ENCODE measurements at places on chromosomes 6 and 20.

- no peak for DNase-seq
Measured at GRCh38 chr6:125939791-125940190, 16.8 kb upstream of the HINT3 start.

GRCh38 chr20:48879612-48880245 is 41.8 kb upstream of the ARFGEF2 start:
- DNase-seq: no peak

DNA sequence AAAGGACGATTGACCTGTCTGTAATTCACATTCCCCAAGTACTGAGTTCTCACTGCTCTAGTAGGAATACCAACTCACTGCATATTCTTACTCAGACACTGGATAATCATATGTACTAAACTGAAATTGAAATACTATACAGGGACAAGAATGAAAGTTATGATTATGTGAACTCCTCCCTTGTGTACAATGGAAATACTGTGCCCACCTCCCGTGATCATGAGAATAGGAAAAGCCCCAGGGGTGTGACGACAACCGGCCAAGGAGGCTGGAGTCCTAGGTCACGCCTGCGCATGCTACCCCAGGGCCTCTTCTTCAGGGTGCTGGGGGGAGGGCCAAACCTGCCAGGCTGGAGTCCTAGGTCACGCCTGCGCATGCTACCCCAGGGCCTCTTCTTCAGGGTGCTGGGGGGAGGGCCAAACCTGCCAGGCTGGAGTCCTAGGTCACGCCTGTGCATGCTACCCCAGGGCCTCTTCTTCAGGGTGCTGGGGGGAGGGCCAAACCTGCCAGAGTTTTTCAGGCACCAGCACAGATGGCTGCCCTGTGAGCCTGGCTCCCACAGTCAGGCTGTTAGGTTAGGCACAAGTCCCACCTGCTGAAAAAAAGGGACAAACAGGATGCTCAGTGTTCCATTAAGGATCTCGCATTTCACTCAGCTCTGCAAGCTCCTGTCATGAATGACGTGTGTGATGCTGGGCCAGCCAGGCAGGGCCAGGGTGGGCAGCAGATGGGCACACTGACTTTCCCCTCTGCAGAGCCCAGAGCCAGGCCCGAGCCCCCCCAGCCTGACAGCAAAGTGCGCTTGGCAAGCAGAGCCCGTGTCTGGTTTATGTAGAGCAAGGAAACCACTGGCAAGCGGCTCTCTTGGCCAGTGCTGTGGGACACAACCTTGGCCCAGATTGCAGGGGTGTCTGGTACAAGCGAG is 107.7 kb downstream of the FOXF2 start:
- DNase-seq: peak; percentile 51

GRCh38 chr6:17905611-17906592 is 81.5 kb downstream of the KIF13A start:
- DNase-seq: no peak

All from nucleus accumbens (tissue), 56 donors.